ENCODE measurements at places on chromosomes 11 and 22.

DNA sequence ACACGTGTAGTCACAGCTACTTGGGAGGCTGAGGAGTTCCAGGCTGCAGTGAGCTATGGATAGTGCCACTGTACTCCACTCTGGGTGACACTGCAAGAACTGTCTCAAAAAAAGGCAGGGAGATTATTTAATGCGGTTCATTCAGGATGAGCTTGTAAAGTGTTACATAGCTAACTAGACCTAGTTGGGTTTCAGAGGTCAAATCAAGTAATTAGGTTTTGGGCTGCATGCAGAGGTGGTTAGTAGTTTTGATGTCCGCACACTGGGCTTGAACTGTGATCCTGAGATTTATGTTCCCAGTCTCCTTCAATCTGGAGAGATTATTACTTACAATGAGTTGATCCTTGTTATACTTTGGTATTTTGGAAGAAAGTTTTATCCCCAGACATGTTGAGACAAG, 2.1 kb upstream of the RBM4 start:
- no peak for DNase-seq

- no peak for DNase-seq
Measured at GRCh38 chr11:4924239-4924638, at the start of gene OR51G1. TSS of gene OR51G1 (minus strand) at chr11:4924339. CDS start at chr11:4924339, 0 bp downstream.

- DNase-seq = no peak
Measured at GRCh38 chr22:49368221-49368975, 459.3 kb downstream of the BRD1 start.

DNA sequence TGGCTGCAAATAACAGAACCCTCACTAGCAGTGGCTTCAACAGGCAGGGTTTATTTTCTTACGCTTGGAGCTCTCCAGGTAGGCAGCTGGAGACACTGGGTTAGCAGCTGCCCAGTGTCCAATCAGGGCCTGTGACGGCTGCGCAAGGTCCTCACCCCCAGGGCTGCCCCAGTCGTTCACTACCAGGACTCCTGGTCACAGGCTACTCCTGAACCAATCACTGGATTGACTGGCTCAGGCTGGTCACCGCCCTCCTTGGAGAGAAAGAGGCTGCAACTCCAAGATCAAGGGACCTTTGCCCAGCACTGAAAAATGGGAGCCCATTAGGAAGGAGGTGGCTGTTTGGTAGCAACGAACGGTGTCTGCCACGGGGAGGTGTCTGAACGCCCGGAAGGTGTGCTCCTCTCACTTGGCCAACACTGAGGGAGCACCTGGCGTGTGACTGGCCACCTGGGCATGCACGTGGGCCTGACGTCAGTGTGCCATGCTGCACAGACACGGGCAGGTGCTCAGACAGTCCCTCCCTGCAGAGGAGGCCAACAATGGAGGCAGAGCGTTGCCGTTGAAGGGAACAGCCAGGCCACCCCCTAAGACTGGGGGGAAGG, 5.1 kb downstream of the ARSA start:
- no peak for DNase-seq

DNA sequence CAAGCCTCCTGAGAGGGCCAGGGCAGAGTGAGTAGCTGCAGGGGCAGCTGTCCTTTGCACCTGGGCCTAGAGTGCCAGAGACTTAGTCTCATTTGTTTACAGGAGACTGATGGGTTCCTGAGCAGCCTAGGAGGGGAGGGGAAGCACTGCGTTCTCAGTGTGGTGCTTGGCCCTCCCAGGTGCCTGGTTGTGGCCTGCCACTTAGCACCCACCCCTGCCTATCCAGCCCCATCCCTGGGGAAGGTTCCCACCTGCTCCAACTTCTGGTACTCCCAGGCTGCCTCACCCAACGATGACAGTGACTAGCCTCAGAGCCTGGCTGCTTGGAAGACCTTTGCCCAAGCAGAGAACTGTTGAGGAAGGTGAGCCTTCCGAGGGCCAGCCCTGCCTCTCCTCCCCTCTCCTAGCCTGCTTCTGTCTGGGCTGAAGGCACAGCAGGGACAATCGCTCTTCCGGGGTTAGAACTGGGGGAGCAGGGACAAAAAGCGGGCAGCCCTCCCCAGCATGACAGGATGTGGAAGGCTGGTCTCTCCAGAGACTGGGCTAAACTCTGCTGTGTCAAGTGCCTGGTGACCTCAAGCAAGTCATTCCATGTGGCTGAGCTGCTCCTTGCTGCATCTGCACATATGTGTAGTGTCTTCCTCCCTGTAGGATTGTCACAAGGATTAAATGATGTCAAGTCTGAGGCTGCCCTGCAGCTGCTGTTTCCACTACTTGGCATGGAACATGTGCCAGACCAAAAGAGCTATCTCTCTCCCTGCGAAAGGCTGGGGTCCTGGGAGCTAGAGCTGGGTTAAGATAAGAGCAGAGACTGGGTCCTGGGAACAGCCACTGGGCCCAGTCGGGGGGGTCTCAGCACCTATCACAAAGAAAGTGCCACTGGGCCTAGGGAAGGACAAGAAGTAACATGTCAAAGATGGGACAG, 9.9 kb downstream of the KCNQ1OT1 start:
- DNase-seq = no peak

DNA sequence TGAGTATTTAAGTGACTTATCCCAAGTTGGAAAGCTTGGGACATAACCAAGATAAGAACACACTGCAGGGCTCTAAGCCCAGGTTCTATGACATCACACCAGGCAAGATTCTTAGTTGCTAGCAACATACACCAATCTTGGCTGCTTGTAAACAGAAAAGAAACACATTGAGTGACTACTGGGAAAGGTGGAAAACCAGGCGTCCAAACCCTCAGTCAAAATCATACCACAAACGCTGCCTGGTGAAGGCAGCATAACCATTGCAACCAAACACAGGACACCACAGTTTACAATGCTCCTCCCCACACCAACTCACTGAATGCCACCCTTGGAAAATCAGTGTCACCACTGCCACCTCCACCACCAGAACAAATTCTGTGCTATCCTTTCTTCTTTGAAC, 379.9 kb downstream of the TTC28 start:
- no peak for DNase-seq

DNA sequence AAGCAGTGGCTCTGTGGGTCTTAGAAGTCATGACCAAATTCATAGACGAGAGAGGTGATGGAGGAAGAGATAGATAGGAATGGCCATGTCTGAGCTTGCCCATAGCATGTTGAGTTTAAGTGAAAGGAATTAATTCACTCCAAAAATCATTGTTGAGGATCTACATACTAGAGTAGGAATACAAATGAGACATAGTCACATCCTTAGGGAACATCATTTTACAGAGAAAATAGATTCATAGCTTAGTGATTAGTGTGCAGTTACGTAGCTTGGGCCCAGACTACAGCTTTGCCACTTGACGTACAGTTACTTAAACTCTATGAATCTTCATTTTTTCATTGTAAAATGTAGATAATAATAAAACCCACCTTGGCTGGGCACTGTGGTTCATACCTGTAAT, 21.4 kb upstream of the BMAL1 start:
- no peak for DNase-seq

- DNase-seq = no peak
Measured at GRCh38 chr11:12461516-12461915, 84.1 kb downstream of the PARVA start.

DNA sequence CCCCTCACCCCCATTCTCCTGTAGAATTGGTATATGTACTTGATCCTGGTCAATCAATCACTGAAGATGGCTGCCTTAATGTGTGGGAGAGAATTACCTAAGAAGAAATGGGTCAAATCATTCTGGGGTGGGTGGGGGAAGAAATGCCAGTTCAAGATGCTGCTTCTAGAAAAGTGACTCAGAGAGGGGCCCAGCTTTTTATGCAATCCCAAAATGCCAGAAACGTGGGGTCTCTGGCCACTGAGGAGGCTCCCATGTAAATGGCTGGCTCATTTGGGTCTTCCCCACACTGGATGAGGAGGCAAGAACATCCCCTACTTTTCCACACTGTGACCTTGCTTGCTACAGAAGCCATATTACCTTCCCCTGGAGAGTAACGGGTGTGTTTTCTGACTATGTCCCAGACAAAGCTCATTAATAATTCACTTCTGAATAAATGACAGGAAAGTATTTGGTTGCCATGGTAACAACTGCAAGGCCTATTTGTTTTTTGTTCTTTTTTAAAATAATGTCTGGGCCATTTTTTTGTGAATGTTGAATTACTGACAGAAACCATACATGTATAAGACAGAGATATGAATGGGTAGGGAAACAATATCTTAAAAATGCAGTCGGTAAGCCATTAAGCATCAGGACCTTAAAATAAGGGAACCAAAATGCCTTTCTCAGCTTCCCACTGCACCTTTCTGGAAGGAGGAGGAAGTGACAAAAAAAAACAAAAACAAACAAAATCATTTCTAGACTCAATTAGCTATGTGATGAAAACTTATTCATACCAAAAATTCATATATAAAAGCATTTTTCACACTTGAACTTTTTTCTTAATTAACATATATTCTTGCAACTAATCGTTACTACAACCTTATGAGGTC, 32.0 kb downstream of the SLC1A2 start:
- DNase-seq = no peak

GRCh38 chr11:60950024-60950423, 2.0 kb downstream of the SLC15A3 start:
- no peak for DNase-seq

GRCh38 chr11:44865866-44866272, 84.8 kb downstream of the TP53I11 start:
- DNase-seq = no peak

GRCh38 chr11:64752175-64752970, 7.4 kb downstream of the PYGM start:
- no peak for DNase-seq

GRCh38 chr11:18492888-18493287, 33.9 kb downstream of the TSG101 start:
- DNase-seq = no peak

DNA sequence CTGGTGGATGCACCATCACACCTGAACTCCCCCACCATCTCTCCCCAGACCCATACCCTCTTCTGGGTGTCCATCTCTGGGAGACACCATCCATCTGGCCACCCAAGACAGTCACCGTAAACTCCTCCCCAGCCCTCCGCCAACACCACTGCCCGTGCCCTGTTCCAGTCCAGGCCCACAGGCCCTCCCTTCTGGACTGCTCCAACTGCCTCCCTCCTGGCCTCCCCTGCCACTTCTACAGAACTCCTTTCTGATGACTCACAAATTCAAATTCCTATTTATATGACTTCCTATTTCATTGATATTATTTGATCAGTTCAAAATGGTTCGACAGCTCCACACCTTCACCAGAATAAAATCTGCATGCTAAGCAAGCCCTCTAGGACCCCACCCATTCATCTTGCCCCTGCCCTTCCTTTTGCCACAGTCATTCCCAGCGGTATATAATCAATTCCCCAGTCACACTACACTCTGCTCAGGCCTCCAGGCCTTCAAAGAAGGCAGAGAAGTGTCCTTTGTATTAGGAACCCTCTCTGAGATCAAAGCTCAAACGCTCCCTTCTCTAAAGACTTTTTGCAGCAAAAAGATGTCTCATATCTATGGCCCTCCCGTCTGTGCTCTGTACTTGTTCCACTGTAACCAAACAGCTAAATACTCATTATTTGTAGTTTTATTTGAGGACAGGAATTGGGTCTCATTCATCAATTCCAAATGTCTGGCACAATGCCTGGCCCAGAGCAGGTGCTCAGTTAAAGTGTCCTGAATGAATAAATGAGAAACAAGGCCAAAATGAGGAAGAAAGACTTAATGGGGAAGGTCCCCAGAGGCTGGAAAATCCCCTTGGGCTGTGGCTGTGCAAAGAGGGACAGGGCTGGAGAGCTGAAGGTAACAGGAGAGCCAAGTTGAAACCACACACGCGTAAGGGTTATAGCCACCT, 29.0 kb downstream of the MYH9 start:
- no peak for DNase-seq

DNA sequence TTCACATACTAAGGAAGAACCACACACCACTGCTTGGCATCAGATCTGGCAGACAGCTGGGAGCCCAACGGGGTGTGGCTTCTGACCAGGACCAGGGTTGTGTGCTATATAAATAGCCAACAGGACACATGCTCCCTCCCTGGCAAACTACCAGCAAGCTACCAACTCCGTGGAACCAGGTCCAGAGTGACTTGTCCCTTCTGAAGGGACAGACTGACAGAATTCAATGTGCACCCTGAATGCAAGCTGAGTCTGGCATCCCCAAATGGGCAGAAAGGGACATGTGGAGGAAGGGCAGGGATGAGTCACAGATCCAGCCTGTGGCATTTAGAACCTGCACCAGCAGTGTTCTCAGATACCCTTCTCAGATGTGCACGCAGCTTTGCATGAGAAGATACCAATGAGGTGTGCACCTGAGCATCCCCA, 92.9 kb downstream of the MICAL3 start:
- DNase-seq = no peak

- no peak for DNase-seq
Measured at GRCh38 chr11:93589347-93589746, 46.2 kb upstream of the SMCO4 start.

- DNase-seq = peak; percentile 88
Measured at GRCh38 chr11:125263268-125263790, 98.8 kb downstream of the PKNOX2 start.

- peak; percentile 71 for DNase-seq
Measured at GRCh38 chr11:7892840-7893254, 38.2 kb downstream of the OR10A6 start.

- no peak for DNase-seq
Measured at GRCh38 chr22:17359501-17359900, 9.8 kb upstream of the CECR2 start.

GRCh38 chr11:67600324-67601029, 6.3 kb upstream of the NDUFV1 start:
- DNase-seq = no peak

- no peak for DNase-seq
Measured at GRCh38 chr11:100459811-100460210, 227.3 kb upstream of the ARHGAP42 start.

- no peak for DNase-seq
Measured at GRCh38 chr11:15471895-15472799, 357.4 kb downstream of the INSC start.

DNA sequence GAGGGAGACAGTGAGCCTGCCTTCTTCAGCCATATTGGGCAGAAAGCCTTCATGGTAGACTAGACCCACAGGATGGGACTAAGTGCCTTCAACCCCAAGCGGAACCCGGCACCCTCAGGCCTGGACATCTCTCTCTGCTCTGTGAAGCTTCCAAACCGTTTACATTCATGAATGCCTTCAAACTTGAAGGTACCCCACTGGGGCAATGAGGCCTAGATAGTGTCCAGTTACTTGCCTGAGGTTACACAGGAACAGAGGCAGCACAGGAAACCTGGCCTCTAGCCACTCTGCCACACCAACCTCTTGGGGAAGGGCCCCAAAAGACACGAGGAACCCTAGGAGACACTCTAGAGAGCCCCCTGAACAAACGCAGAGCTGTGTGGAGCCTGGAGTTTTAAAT, 14.5 kb upstream of the CYP2R1 start:
- no peak for DNase-seq

GRCh38 chr11:20597680-20598484, 1.5 kb upstream of the SLC6A5 start:
- no peak for DNase-seq

DNA sequence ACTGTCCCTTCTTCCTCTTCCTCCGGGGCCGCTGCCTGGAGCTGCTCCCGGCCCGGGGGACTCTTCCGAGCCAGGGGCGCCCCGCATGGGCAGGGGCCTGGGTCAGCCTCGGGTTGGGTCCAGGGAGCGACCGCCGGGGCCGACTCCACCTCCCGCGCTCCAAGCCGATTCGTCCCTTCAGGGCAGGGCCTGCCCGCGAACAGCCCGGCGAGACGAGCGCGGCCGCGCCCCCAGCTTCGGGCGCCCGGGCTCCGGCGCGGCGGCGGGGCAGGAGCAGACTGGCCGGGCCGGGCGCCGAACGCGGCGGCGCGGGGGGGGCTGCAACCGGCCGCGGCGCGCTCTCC, at the start of gene LARGE1:
LARGE1 (minus strand) TSS at position 280 of the 344 bp plus-strand sequence.
- no peak for DNase-seq

- DNase-seq = no peak
Measured at GRCh38 chr22:30182815-30183214, 63.7 kb downstream of the LIF start.

- no peak for DNase-seq
Measured at GRCh38 chr11:13776134-13776815, 107.8 kb downstream of the FAR1 start.

Data from HS-5 (cell line).